ENCODE measurements at places on chromosomes 7 and 10.
A peak's percentile ranks its signal among the peaks of the same experiment; 100 is the strongest.

GRCh38 chr10:131933016-131933695 is 32.3 kb downstream of the PPP2R2D start:
- DNase-seq = no peak

GRCh38 chr10:60901561-60902235 is 42.3 kb downstream of the RHOBTB1 start:
- DNase-seq = no peak

- DNase-seq = no peak
Measured at GRCh38 chr10:43091846-43092245, 15.0 kb downstream of the RET start.

GRCh38 chr10:604716-605631 is 84.5 kb downstream of the DIP2C start:
- no peak for DNase-seq

DNA sequence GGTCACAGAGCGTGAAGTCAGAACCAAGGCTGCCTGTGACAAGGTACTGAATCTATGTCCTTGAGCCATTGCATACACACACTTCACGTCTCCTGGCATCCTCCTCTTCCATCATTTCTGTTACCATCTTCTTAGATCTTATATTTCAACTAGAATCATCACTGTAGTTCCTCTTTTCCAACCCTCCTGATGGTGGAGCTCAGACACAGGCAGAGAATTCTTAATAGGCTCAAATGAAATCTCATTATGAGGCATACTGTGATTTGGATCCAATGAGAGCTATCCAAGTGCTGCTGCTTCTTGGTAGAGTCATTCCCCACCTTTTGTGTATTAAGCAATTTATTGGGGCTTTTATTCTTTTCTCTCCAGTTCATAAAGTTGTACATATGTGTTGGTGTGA is 113.2 kb downstream of the CALCR start:
- no peak for DNase-seq

DNA sequence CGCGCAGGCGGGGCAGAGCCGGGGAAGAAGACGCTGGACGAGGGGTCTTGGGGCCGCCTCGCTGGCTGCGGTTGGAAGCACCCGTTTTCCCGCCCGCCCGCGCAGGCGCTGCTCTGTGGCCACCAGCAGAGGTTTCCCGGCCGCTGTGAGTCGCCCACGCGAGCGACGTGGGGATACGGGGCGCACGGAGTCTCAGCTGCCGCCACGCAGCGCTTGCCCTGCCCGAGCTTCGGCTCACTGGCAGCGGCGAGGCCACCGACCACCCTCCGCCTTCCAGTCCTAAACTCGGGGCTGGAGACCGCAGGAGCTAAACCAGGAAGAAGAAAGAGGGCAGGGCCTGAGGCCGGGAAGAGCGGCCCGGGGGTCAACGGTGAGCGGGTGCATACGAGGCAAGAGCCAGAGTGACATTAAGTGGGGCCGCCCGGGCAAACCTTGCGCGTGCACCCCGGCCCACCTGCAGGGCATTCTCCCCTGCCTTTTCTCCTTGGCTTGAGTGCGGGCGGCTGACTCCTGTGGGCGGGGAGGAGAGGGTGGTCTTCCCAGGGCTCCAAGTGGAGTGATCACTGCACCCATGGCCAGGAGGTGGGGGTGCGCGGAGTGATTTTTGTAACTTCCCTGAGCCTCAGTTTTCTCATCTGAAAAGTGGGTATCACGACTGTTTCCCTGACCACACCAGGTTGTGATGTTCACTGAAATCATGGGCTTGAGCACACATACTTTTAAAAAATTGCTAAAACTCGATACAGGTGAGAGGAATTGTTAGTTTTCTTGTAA is 7.1 kb upstream of the EMX2 start:
- DNase-seq = no peak

DNA sequence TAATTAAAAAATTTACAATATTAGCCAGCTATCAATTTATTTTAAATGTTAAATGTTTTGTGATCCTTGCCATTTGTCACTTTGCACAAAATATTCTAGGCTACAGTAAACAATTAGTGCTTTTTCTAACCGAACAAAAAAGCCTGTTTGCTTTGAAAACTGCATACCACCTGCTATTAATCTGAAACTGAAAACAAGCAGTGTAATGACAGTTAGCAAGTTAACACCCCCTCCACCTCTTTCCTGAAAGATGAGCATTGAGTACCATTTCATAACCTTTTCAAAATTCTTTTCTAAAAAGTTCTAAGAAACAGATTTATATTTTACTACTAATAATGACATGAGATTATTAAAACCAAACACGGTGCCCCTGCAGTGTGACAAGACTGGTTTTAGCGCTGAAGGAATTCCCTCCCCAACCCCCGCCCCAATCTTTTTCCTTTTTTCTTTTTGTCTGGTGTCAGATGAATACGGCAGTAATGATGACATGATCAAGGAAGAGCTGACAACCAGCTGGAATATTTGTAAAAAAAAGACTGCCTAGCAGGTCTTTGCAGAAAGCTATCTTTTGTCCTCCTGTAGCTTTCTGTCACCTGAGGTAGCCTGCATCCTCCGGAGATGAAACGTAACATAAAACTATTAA is 175.6 kb downstream of the CHCHD3 start:
- DNase-seq = no peak

DNA sequence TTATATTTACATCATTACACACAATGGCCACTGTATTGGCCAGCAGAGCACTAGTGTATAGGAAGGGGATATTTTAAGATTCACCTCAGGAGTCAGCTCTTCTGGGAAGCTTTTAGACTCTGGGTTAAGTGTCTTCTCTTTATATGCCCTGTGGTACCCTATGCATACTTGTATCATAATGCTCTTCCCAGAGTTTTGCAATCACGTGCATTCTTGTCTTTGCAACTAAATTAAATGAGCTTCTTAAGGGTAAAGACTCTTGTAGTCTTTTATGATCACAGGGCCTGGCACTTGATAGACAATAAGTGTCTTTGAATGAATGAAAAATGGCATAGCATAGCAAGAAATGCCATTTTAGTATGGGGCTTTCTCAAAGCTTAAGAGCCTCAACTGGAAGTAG is 35.4 kb upstream of the ARMS2 start:
- no peak for DNase-seq

GRCh38 chr10:31149835-31150512 is 118.3 kb upstream of the ZNF438 start:
- DNase-seq = peak; percentile 44

- peak; percentile 85 for DNase-seq
Measured at GRCh38 chr7:87474533-87475358, 734 bp downstream of the ABCB4 start.

- no peak for DNase-seq
Measured at GRCh38 chr7:133819695-133820094, 307.4 kb upstream of the LRGUK start.

DNA sequence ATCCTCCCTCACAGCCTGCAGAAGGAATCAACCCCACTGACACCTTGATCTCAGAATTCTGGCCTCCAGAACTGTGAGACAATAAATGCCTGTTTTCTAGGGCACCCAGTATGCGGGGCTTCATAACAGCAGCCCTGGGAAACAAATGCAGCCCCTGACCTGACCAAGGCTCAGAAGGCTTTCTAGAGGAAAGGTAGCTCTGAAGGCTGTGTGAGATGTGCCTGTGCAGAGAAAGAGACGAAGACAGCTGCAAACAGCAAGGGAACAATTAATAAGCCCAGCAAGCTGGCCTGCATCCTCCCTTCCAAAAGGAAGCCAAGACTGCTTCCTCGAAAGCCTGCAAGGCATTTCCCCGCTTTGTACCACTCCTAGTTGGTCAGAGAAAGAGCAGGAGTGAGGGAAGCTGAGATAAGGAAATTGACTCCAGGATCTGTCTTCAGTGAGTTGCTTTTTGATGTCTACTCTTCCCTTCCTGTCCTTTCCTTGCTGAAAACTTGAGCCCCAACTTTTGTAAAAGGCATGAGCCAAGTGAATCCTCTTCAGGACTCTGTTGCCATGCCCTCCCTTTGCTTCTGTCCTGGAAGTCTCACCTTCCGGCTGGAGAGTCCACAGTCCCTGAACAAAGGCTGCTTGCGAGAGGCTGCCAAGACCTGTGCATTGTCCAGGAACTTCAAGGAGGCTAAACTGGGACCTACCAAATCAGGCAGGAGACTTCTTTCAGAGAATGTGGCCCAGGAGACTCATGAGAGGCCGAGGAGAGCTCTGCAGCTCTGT is 71.2 kb upstream of the ARID5B start:
- no peak for DNase-seq

- DNase-seq = no peak
Measured at GRCh38 chr10:25867321-25867720, 66.7 kb upstream of the MYO3A start.

- peak; percentile 9 for DNase-seq
Measured at GRCh38 chr10:127880557-127880956, 12.2 kb downstream of the CLRN3 start.

DNA sequence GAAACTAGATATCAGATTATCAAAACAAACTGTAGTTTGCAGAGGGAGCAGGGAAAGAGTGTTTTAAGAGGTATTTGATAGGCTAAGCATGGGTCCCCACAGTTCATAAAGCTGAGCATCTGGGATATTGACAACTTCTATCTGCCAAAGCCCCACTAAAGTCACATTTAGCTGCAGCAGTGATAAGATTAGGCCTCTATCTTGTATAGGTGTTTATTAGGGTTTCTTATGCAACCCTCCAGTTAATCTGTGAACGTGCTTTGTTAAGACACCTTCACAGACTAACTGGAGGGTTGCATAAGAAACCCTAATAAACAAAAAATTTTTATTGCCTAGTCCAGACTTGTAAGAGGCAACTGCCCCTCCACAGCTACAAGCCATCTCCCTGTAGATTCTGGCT is 78.0 kb downstream of the CYP51A1 start:
- no peak for DNase-seq

- no peak for DNase-seq
Measured at GRCh38 chr10:44989597-44990301, 11.0 kb upstream of the ZNF22 start.

- no peak for DNase-seq
Measured at GRCh38 chr10:12727832-12728215, 273.7 kb downstream of the CCDC3 start.

- no peak for DNase-seq
Measured at GRCh38 chr7:146414937-146415336, 298.3 kb downstream of the CNTNAP2 start.

DNA sequence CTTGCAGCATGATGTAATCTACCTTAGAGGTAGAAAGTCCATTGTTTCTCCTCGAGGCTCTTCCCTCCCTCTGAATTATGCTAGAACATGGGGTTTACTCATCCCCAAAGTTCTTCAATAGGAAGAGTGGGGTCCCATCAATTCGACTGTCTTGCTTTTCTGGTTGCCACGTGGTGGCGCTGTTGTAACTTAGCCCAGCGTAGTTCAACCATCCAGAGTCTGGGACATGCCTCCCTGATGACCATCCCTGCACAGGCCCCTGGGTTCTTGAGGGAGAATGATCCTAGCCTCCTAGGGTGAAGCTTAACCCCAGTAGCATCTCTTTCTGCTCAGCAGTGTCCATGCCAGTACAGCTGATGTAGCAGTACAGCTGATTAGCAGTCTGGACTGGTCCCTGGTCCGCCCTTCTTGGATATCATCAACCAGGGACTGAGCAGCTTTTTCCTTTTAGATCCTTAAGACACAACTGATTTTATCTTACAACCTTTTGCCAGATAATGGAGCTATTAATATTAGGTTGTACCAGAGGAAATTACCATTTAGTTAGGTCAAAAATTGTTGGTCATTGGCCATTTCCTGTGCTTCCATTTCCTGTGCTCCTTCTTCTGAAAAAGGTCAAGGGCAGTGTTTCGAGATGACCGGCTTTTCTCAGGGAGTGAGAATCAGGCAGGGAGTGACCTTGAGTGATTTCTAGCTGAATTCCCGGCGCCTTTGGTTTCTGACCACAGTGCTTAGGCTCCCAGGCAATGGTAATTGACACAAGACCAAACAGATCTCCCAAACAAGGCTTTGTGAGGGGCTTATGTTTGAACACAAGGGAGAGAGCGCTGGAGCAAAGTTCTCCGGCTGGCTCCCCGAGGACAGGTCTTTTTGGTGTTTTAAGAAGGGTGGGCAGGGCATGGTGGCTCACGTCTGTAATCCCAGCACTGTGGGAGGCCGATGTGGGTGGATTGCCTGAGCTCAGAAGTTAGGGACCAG is 65.4 kb downstream of the TACC2 start:
- DNase-seq = peak; percentile 22

- no peak for DNase-seq
Measured at GRCh38 chr7:49396229-49396628, 377.2 kb upstream of the VWC2 start.

GRCh38 chr10:47050618-47051455 is 139.6 kb downstream of the PTPN20 start:
- DNase-seq = no peak

- DNase-seq = no peak
Measured at GRCh38 chr10:96093948-96094347, 36.1 kb upstream of the ZNF518A start.

DNA sequence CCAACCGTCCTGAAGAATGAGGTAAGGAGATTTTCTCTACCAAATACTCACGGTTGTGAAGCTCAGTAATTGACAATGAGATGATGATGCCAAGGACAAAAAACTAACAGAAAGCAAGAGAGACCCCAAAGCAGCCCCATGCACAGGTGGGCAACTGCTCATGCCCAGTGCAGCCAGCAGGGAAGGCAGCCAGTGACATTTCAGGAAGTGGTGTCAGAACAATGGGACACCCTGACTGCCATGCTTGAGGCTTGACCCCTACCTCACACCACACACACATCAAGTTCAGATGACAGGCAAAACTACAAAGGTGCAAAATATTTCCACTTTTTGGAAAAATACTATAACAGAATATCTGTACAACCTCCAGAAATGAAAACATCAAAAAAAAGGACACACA is 66.9 kb downstream of the CFAP46 start:
- DNase-seq = no peak

- no peak for DNase-seq
Measured at GRCh38 chr10:3470191-3470590, 297.6 kb upstream of the PITRM1 start.

- DNase-seq = no peak
Measured at GRCh38 chr7:115178835-115179234, 256.9 kb downstream of the MDFIC start.

DNA sequence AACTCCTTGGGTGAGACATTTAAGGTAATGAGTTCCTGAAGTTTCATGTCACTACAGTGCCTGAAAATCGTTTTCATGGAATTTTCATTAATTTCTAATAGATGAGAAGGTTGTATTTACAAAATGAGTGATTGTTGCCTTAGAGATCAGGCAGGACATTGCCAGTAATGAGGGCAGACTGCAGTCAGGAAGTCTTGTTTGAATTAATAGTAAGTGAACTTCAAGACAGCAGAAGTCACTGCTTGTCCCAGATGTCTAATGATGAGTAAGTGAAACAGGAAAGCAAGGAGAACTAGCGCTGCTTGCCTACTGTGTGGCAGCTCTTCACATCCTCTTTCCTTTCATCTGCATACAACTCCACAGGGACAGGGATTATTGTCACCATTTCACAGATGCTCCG is 237.4 kb downstream of the BAMBI start:
- no peak for DNase-seq

Measured in GM12865 (cell line).